ENCODE measurements at places on chromosomes 5 and 9.

DNA sequence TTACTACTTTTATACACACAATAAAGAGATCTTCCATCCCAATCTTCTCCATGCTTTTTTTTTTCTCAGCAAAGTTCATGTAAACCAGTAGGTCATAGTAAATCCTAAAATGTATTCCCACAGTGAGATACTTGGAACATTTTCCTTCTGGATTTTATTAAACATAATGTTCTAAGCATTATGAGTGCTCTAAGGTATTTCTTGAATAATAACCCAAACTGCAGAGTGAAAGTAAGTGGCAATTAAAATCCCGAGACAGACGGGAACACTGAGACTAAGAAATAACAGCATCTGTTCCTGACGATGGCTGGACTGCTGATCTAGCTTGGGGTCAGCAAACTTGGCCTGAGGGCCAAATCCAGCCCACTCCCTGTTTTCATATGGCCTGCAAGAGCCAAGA is 359.8 kb downstream of the ARL15 start:
- DNase-seq = no peak

DNA sequence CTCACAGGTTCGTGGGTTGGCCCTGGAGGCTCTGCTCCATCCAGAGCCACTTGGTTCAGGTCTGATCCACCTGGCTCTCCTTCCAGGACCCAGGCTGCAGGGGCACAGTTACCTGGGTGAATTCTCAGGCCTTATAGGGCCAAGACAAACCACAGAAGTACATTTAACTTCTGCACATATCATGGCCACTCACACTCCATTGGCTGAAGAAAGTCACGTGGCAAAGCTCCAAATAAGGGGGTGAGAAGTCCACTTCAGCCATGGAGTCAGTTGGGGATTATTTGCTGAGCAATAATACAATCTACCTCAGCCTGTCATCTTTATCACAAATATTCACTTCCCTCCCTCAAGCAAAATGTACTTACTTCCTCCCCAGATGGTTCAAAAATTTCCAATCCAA is 83.6 kb downstream of the MACROH2A1 start:
- DNase-seq = no peak

DNA sequence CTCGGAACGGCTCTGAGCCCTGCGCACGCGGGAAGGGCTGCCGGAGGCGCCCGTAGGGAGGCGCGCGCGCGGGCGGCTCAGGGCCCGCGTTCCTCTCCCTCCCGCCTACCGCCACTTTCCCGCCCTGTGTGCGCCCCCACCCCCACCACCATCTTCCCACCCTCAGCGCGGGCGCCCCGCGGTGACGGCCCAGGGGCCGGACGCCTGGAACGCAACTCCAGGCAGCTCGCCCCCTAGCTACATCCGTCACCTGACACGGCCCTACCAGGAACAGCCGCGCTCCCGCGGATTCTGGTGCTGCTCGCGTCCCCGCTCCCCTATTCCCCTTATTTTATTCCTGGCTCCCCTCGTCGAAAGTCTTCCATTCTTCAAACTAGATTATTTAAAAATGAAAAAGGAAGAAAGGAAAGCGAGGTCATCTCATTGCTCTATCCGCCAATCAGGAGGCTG is at the start of gene CDKN2B-AS1:
Gene CDKN2B-AS1 (plus strand): TSS at position 236 of the 450 bp plus-strand sequence.
- peak; percentile 65 for DNase-seq

DNA sequence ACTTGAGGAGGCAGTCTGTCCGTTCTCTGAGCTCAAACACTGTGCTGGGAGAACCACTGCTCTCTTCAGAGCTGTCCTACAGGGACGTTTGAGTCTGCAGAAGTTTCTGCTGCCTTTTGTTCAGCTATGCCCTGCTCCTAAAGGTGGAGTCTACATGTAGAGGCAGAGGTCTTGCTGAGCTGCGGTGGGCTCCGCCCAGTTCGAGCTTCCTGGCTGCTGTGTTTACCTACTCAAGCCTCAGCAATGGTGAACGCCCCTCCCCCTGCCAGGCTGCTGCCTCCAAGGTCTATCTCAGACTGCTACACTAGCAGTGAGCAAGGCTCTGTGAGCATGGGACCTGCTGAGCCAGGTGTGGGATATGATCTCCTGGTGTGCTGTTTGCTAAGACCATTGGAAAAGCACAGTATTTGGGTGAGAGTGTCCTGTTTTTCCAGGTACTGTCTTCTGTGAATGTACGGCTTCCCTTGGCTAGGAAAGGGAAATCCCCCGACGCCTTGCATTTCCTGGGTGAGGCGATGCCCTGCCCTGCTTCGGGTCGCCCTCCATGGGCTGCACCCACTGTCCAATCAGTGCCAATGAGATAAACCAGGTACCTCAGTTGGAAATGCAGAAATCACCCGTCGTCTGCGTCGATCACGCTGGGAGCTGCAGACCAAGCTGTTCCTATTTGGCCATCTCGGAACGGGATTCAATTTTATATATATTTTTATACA is 58.5 kb downstream of the CNTRL start:
- DNase-seq = peak; percentile 15

GRCh38 chr5:126675338-126675737 is 74.6 kb downstream of the PHAX start:
- no peak for DNase-seq

GRCh38 chr9:122113574-122113973 is 20.5 kb upstream of the TTLL11 start:
- DNase-seq = no peak

- no peak for DNase-seq
Measured at GRCh38 chr5:113806904-113807303, 293.4 kb downstream of the YTHDC2 start.

GRCh38 chr5:135589152-135589551 is 10.4 kb upstream of the CXCL14 start:
- no peak for DNase-seq

- DNase-seq = no peak
Measured at GRCh38 chr5:125181955-125182354, 435.5 kb upstream of the ZNF608 start.

- no peak for DNase-seq
Measured at GRCh38 chr5:95631991-95632675, 12.2 kb downstream of the GPR150 start.

DNA sequence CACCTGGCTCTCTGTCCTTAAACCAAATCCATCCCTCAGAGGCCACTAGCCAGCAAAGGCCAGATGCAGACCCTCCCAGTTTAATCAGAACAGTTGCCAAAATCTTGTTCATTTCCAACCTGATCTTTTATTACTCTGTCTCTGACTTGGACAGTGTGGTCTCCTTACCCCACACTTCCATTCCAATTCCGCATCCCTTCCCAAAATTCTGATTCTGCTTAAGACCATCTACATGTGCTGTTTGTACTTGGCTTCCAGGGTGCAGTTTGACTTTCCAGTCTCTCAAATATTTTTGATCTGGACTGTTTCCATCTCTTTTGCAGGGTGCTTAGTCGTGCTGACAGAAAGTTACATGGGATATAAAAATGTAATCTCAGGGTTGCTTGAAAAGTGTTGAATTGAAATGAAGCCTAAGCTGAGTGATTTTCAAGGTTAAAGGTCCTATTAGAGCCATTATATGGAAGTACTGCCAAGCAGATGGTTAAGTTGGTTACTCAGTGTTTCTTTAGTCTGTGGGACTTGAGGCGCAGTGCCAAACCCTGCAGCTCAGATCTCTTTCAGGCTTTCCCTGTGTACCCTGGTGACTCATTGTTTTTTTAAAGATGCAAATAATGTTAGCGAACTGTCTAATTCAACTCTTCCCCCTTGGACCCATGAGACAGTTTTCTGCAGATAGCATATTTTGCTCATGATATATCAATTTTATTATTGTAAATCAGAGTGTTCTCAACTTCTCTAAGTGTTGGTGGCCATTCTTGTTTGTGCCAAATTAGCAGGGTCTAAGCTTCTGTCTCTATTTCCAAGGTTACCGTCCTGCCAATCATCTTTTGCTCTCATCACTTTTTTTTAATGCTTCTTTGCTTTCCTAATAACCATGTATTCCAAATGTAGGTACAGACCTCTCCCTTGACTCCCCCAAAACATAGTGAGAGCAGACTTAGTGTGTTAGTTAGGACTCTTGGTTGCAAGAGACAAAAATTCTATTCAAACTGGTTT is 18.2 kb upstream of the DCP2 start:
- DNase-seq = no peak

DNA sequence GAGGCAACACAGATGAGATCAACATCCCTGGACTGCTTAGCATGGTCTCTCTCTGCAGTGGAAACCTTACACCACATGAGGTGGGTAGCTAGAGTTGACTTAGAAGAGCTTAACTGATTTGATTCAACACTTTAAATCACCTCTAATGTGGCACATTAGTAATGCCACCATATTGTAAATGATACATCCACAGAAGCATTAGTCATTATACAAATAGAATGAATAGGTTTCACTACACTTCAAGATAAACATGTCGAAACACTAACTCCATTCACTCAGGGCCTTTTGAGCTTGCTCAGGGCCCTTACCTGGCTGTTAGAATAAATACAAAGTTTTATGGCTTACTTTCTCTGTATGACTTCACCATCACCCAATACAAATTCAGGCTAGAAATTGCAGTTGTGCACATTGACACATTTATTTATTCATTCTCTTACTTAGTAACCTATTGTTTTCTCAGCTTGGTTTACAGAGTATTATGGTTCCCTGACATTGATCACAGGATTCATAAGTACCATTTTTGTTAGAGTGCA is 9.3 kb upstream of the SMAD5 start:
- DNase-seq = peak; percentile 82

DNA sequence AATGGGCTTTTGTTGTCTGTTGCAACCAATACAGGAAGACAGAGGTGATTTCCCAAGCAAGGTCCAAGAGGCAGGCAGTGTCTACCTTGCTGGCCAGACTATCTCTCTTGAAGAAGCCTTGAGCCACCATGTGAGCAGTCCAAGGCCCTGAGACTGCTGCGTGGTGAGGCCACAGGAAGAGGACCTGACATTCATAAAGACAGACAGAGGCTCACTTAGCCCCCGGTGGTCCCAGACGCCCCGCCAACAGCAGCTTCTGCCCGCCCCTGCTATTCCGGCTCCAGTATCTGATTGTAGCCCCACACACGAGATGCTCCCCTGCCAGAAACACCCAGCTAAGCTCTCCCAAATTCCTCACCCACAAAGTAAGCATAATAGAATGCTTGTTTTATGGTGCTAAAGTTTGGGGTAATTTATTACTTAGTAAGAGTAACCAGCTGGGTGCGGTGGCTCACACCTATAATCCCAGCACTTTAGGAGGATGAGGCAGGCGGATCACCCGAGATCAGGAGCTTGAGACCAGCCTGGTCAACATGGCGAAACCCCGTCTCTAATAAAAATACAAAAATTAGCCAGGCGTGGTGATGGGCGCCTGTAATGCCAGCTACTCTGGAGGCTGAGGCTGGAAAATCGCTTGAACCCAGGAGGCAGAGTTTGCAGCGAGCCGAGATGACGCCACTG is 22.8 kb upstream of the FUBP3 start:
- DNase-seq = no peak

- DNase-seq = no peak
Measured at GRCh38 chr9:129038109-129038852, 1.9 kb downstream of the MIGA2 start.

DNA sequence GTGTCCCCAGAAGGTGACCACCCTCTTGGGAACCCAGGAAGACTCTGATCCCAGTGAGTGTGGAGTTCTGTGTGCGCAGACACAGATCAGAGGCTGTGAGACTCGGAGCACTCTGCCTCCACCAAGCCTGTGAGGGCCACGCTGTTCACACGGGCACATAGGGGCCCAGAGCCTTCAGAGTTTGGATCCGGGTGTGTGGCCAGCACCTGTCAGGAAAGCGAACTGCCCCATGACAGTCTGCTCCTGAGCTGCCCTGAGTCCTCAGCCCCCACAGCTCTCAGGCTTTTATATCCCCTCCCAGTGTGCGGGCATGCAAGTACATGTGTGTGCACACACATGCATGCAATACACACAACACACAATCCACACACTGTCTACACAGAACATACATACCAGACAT is 161.8 kb upstream of the IRX2 start:
- DNase-seq = no peak

DNA sequence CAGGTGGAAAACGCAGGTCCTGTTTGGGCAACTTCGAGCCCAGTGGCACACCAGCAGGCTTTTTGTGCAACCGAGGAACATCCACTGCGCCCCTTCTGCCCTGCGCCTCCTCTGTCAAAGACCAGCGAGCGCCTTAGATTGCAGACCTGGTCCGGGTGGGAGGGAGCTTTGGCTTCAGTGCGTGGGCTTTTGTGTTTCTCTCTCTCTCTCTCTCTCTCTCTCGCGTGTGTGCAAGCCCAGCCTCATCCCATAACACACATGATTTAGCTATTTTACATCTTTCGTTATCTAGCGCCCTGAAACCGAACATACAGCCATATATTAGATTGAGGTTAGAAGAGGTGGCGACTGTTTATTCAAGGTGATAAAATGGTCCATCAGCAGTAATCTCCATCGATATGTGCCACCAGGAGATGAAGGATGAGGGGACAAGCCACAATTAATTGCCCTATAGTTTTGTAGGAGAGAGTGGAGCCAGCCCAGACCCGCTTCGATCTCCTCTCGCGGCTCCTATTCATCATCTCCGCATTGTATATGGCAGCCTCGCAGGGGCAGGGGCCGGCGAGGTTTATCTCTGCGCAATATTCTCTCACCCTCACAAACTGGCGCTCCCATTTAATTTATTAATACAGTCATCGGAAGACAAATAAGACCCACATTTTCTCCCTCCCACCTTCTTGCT is 5.3 kb downstream of the PRDM6 start:
- no peak for DNase-seq

- no peak for DNase-seq
Measured at GRCh38 chr5:168972731-168973130, 328.2 kb downstream of the SLIT3 start.

DNA sequence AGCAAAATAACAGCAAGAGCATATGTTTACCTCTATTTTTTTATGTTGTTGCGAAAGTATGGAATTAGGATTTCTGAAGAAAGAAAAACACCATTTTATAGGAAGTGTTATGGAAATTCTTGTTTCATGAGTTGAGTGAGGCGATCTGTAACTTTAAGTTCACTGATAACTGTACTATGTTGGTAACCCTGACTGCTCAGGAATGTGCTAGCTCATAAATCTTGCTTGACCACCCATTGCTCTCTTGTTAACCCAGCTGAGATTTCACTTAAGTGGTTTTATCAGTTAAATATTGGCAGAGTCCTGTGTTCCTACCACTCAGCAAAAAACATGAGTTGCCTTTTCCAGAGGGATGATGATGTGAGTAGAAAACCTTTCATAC is 91.1 kb upstream of the STARD4 start:
- no peak for DNase-seq

DNA sequence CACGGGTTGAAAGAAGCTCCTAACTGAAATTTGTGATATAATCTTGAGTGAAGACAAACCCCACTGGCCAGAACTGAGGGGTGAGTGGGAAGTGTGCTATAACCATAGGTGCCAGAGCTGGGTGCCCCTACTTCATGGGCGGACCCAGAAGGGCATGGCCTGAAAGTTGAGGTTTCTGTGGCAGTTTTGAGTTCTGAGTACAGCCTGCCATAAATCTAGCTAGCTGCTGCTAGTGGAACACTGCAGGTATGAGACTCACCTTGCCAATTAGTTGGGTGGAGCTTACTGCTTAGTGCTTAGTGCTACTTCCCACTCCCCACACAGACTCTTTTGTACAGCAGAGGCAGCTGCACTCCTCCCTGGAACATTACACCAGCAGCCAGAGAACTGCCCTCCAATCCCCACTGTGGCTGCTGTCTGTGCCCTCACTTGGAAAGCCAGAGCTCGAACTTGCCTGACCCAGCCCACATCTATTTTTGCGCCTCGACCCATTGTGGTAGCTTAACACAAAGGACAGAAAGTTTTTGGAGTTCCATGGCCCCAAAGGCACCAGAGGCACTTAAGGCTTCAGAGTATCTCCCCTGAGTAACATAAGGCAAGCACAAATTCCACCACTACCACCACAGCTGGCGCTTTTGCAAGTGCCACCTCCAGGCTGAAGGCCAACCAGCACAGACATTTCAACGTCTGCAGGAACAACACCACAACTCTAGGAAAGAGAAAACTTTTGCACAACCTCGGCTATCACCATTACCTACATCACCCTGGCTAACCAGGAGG is 27.1 kb upstream of the PTGER4 start:
- no peak for DNase-seq

Data from NCI-H2029 treated with DMSO at 0.1 percent for 48 hours (cell line).